ENCODE measurements at places on chromosomes 5 and 9.
A peak's percentile ranks its signal among the peaks of the same experiment; 100 is the strongest.

GRCh38 chr9:17063535-17064135 lies 71.2 kb upstream of the CNTLN start:
- DNase-seq: peak; percentile 36

DNA sequence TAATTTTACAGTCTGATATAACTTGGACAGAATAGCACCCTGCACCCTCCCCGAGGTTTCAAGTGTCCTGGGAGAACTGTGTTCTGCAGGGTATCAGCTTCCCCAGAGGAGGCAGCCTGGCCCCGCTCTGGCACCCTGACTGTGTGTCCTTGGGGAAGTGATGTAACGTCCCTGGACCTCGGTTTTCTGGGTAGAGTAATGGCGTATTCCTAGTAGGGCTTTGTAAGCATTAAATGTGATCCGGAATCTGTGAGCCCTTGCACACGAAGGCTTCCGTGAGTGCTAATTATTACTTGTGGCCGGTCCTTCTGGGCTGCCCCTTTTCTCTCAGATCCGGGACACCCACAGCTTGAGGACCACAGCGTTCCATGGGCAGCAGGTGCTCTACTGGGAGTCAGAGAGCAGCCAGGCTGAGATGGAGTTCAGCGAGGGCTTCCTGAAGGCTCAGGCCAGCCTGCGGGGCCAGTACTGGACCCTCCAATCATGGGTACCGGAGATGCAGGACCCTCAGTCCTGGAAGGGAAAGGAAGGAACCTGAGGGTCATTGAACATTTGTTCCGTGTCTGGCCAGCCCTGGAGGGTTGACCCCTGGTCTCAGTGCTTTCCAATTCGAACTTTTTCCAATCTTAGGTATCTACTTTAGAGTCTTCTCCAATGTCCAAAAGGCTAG lies 1.0 kb upstream of the CACFD1 start:
- DNase-seq: no peak

DNA sequence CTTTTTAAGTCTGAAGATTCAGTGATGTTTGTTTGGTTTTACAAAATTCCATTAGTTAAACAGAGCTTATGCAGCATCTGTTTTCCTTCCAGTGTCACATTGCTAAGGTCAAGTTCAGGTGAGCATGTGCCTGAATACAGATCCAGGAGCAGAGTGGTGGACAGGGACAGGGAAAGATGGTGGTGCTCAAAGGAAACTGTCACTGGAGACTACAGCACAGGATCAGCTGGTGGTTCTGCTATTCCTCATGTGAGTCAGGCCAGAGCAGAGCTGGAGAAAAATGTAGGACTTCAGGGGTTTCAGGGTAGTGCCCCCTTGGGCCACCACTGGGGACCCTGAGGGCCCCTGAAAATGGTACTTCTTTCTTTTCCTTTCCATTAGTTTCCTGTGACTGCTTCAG lies 283.5 kb upstream of the DAP start:
- DNase-seq: no peak

DNA sequence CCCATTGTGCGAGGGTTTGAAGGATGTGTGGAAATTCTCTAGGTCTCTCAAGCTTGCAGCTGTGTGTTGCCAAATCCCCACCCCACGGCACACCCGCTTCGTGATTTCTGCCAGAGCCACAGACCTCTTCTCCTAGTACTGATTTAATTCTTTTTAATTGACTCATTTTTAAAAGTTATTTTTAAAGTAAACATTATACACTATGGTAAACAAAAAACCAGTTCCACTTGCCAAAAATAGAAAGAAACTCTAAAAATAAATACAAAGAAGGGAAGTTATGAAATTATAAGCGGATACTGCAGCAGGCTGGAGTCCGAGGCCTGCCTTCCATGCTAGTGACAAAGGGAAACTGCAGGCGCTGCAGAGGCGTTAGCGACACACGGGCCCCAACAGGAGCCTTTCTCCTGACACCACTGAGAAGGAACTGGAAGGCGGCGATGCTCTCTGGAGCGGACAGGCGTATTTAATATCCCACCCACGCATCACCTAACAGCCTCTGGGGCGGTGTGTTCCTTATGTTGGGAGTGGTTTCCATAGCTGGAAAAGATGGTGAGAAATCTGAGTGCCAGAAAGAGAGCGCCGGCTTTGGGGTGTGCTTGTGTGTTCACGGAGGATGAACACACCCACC lies 122.5 kb downstream of the COL23A1 start:
- DNase-seq: no peak

DNA sequence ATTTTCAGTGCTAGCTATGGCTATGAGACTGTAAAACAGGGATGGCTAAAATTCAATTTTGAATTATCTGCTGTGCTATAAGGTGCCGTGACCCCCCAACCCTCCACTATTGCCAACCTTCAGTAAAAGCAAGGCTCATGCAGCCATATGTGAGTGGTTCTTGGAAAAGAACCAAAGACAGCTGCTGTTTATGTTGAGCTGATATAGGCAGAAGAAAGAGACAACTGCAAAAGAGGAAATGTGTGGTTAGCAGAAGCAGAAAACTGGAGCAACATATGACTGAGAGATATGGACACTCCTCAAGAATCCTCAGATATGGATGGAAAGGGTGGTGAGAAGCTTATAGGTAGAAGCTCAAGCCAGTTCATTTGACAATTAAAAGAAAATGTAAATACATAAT lies 200.3 kb downstream of the TLE1 start:
- peak; percentile 52 for DNase-seq

DNA sequence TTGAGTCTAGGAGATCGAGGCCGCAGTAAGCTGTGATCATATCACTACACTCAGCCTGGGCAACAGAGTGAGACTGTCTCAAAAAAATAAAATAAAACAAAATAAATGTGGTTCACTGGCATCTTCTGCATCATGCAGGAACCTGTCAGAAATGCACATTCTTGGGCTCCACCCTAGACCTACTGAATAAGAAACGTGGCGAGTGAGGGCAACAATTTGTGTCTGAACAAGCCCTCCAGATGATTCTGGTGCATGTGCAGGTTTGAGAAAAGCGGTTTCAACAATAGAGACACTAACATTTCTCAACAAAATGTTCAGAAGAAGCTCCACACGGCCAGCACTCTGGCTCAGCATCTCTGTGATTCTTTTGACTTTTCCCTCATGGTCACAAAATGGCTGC lies 42.8 kb upstream of the CPEB4 start:
- DNase-seq: no peak

DNA sequence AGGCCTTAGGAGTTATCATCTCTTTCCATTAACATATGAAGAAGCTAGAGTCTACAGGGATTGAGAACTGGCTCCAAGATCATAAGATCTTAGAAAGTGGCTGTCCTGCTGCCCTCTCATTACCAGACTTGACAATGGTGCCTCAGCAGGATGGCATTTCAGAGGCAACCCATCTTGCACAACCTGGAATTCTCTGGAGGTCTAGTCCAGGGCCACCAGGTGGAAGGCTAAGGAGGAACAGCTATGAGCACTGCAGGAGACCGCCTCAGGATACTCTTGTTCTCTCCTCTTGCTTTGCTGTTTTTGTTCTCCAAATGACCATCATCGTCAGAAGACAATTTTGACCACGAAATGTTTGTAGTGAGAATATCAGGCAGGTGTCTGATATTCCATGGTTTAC lies 322.6 kb downstream of the FBXL17 start:
- no peak for DNase-seq

GRCh38 chr5:138366632-138367382 lies 14.3 kb downstream of the KDM3B start:
- DNase-seq: no peak

DNA sequence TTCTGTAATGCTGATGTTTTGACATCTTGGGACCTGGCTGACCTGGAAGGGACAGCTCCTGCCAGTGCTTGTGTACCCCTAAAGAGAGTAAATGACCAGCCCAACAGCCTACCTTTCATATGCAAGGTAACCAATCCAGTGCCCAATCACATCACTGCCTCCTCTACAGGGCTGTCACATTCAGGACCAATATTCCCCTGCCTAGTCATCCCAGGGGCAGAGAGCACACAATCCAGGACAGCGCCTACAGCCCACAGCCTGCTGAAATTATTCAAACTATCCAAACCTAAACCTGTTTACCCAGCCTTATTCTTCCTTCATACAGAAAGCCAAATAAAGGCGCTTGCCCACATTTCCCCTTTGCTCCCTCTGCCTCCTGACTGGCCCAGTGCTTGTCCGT lies 284.1 kb downstream of the CTNND2 start:
- DNase-seq: no peak

DNA sequence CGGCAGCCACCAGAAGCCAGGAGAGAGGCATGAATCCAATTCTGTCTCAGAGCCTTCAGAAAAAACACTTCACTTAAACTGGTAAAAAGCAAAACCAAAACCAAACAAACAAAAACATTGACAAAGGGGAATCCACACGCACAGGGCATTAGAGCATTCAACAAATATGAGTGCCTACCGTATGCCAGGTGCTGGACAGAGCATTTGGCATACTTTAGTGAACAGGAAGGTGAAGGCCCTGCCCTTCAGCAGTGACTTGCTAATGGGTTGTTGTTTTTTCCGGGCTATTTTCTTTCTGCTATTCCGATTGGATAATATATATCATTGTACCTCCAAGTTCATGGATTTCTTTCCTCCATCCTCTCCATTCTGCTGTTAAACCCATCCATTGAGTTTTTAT lies 71.7 kb upstream of the RUFY1 start:
- DNase-seq: no peak

DNA sequence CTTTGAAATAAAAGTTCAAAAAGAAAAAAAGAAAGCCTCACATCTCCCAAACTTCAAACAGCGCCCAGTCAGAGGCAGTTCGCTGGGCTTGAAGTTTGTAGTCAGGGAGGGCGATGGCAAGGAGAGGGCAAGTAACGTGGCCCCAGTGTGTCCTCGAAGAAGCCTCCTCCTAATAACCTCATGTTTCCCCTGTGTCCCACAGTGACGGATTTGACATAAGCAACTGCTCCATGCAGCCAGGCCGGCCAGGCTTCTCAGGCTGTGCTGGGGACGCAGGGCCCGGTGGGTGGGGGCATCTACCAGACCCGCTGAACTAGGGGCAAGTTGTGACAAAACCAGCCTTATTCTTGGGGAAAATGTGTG lies 172.2 kb downstream of the ERCC6L2 start:
- DNase-seq: no peak

GRCh38 chr5:123051206-123051605 lies 14.7 kb upstream of the PPIC start:
- no peak for DNase-seq
